ENCODE measurements at places on chromosomes 1 and 21.

DNA sequence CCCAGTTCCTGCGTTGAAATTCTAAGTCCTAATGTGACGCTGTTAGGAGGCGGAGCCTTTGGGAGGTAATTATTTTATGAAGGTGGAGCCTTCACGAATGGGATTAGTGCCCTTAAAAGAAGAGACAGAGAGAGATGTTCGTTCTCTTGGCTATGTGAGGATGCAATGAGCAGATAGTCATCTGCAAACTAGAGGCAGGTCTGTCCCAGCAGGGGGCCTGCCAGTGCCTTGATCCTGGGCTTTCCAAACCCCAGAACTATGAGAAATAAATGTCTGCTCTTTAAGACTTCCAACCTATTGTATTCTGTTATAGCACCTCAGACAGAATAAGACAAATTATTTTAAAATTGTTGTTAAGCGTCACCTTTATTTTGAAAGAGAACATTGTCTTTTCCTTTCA is 123.1 kb upstream of the KCNJ6 start:
- no peak for DNase-seq

- DNase-seq = no peak
These were observed 241.2 kb upstream of the MAP1LC3C start for GRCh38 chr1:242240077-242240476.

DNA sequence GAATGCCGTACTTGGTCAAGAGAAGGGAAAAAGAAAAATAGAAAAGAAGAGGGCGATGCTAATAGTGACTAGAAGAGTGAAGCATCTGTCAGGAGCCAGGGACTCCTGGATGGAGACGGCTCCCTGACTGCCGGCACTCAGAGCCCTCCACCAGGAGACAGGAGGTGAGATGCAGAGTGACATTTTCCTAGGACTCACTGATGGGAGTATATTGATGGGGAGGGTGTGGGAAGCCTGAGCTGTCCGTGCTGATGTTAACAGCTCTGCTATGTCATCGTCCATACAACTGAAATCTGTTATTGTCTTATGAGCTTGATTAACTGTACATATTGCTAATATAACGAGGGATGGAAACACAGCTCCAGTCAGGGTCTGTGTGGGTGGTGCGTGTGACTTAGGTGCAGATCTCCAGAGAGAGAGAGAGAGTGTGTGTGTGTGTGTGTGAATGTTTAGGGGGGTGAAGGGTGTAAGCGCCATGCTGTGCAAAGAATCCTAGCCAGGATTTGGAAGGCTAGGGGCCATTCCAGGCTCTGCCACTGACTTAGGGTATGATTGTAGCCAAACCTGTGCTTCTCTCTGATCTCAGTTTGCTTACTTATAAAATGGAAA is 123.0 kb upstream of the KLHDC7A start:
- DNase-seq = no peak

DNA sequence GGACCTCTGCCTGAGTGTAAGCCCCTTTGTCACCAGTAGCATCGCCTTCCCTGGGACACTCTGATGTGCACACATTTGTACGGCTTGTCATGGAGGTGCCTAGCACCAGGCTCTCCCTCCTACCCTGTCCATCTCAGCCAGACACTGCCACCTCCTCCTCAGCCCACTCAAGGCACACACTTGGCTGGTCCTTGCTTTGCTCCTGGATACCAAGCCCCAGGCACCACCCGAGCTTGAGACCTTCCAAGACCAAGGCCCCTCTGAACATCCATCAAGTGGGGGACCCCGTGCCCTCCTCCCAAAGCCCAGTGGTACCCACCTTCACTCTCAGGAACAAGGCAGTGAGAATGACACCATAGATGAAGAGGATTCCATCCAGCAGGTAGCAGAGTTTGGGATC is 78.0 kb downstream of the CD247 start:
- no peak for DNase-seq

- no peak for DNase-seq
These were observed 15.8 kb downstream of the ADGRB2 start for GRCh38 chr1:31748365-31748764.

GRCh38 chr1:103416681-103417286 is 108.7 kb upstream of the RNPC3 start:
- no peak for DNase-seq

DNA sequence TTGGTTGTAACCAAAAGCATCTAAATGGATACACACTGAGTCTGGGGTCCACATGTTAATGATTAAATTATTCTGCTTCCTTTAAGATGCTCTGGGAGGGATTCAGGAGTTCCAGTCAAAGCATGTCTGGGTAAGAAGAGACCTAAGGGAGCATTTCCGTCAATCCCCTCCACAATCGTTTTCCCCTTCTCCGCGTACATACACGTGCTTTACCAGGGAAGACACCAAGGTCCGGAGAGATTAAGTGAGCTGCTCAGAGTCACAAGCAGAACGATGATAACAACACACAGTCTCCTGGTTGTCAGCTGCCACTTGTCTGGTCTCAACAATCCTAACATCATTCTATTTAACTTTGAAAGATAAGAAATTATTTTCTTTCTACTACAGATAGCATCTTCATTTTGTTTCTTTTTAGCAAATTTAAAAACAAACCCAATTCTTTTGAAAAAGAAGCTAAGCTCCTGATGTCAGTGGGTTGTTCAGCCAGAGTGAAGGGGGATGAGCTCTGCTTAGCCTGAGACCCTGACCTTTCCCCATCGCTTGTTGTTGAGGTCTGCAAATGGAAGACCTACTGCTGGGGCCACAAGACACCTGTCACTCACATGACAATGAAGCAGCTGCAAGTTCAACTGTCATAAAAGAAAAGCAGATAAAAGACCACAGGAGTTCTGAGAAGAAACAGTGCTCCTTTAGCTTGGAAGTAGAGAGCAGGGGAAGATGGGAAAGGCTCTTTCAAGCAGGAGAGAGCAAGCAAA is 4.5 kb downstream of the PAFAH2 start:
- DNase-seq = no peak

DNA sequence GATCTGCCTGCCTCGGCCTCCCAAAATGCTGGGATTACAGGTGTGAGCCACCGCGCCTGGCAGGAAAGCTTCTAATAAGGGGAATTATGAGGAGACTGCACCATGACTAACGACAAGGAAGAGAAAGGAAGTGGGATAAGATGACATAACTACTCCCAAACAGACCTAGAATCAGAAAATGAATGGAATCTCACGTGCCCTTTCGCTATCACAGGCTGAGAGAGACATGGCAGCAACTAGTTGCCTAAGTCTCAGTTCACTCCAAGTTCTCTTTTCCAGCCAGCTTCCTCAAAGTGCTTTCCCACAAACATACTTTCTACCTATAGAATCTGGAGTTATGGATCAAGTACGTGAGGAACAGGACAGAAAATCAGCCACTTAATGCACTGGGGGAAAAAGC is 2.0 kb downstream of the PI4KB start:
- DNase-seq = no peak
